Gastroesophageal sphincter (tissue), 4 donors: ENCODE measurements at places on chromosomes 16 and 17.

- no peak for ATAC-seq
Measured at GRCh38 chr16:19186408-19186807, 18.4 kb downstream of the SYT17 start.

- no peak for ATAC-seq
Measured at GRCh38 chr16:73447846-73448245, 399.9 kb upstream of the ZFHX3 start.

DNA sequence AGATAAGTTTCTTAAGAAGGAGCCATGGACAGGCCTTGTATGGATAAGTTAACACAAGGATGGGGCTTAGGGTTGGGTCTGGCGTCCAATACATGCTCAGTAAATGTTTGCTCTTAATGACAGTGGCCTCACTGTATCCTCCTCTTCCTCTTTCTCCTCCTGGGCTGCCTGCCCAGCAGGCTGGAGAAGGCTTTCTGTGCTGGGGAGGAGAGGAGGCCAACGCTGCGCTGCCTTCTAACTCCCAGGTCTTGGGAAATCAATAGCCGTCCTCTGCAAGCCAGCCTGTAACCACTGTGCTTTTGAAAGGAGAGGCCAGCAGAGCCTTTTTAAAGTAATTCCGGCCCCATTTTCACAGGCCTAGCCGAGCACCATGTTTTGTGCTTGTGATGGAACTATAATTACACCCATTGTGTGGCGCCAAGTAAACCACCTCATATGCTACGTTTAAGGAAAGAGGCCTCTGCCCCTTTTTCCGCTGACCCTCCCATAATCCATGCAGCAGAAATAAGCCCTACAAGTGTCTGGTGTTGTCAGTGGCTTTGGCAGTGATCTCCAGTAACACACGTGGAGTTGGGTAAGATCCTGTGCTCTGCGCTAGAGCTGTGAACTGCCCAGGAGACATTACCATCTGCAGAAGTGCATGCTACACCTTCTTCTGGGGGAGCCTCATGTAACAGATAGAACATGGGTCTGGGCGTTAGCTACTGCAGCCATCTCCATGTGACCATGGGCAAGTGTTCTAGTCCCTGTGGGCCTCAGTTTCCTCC lies 368.2 kb downstream of the SNX29 start:
- no peak for ATAC-seq

GRCh38 chr16:62816971-62817519 lies 780.8 kb upstream of the CDH8 start:
- no peak for ATAC-seq

- no peak for ATAC-seq
Measured at GRCh38 chr16:608019-608418, 18.2 kb downstream of the RAB40C start.

DNA sequence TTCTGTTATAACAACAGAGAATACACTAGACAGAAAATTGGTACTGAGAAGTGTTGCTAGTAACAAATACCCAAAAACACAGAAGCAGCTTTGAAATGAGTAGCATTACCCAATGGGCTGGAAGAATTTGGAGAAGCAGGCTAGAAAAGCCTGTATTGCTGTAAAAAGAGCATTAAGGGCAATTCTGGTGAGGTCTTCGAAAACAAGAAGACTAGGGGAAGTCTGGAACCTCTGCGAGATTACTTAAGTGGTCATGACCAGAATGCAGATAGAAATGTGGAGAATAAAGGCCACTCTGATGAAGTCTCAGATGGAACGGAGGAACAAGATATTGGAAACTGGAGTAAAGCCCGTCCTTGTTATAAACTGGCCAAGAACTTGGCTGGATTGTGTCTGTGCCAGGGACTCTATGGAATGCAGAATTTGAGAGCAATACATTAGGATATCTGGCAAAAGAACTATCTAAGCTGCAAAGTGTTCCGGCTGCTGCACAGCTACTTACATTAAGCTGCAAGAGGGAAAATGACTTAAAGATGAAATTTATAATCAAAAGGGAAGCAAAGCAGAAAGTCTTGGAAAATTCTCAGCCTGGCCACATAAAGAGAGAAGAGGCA lies 44.9 kb upstream of the PEMT start:
- ATAC-seq = no peak

DNA sequence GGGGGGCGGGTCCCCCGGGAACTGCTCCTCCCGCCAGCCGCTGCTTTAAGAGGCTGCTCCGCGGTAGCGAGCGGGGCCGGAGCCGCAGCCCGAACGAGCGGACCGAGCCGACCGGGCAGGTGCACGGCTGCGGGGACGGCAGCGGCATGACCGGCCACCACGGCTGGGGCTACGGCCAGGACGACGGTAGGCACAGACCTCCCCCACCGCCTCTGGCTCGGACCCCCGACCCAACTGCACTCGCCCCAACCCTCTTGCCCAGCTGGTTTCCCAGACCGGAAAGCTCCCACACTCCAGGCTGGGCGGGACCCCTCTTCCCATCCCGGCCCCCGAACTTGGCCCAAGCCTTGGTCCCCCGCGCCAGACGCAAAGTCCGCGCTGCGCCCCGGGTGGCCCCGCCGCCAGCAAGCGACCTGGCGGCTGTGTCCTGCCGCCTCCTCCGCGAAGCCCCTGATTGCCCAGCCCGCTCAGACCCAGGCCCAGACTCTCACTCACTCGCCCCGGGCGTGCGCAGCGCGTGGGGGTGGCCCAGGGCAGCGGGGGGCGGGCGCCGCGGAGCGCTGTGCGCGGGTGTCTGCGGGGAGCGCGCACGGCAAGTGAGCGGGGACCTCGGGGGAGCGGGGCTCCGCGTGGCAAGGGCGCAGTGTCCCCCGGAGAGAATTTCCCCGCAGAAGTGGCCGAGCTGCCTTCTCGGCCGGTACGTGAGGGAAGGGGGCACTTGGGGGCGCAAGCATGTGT lies at the start of gene CA7:
CA7 (plus strand) TSS at position 73 of the 738 bp plus-strand sequence; CDS start at position 147, 74 bp downstream.
- no peak for ATAC-seq

DNA sequence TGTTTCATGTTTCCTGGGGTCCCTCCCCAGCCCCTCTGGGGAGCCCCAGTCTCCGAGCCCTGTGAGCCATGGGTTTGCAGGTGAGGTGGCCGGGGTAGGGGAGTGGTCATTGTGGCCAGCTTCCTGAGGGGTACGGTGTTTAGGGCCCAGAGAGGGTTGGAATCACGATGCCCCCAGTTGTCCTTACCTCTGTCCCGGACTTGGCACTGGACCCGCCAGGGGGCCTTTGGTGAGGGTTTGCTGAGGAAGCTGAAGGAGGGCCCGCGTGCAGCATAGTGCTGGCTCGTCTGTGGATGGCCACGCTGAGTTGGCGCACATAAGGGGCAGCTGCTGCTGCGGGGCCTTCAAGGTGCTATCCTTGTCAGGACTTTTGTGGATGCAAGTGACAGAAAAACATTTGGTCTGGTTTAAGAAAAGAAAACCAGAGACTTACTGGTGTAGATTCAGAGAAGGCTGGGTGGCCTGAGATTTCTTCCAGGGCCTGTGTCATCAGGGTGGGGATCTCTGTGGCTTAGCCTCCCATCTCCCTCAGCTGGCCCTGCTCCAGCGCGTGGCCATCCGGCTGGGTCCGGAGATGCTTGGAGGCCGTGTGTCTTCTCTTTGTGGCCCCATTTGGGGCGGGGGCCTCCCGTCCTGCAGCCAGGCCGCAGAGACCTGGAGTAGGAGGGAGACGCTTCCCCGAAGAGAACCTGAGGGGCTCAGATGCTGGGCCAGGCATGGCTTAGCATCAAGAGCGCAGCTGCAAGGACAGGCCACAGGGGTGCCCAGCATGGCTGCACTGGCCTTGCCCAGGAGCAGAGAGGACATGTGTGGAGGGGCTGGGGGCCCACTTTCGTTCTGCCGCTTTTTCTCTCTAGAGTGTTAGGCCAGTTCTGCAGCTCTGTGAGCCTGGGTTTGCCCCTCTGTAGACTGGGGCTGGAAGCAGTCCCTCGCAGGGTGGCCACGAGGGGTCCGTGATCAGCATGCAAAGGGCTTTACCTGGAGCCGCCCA lies 33.7 kb upstream of the NUDT16L1 start:
- no peak for ATAC-seq

- ATAC-seq = no peak
Measured at GRCh38 chr17:47281216-47281615, 27.6 kb downstream of the ITGB3 start.

- no peak for ATAC-seq
Measured at GRCh38 chr16:81627024-81627423, 152.1 kb upstream of the PLCG2 start.

- ATAC-seq = no peak
Measured at GRCh38 chr17:63438092-63439051, 7.7 kb downstream of the CYB561 start.

DNA sequence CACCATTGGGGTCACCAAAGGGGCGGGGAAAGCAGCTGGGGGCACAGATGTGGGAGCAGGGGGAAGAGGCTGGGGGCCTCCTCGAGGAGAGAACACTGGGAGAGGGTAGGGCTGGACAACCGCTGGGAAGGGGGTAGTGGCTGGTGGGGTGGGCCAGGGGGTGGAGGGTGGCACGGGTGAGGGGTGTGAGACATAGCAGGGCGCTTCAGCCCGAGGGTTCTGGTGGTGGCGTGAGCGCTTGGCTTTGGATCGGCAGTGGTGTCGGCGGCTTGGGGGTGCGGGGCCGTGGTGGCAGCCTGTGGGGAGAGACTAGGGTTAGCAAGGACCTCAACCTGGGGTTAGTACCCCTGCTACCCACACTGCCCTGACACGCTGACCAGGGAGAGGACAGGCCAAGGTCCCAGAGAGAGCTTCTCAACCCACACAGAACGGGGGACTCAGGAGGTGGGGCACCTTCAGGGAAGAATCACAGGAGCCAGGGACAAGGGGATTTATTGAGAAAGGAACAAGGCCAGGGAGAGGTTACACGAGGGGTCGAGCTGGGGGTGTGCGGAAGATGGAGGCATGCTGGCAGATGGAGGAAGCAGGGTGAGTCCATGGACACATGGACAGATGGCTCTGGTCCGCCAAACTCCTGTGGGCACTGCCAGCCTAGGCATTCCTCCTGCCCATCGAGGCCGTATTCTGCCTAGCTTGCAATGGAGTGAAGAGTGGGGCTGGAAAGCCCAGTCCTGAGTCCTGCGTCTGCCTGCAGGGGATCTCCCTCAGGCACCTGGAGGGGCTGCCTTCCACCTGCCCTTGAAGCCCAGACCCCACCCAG lies 8.4 kb downstream of the PER1 start:
- no peak for ATAC-seq

DNA sequence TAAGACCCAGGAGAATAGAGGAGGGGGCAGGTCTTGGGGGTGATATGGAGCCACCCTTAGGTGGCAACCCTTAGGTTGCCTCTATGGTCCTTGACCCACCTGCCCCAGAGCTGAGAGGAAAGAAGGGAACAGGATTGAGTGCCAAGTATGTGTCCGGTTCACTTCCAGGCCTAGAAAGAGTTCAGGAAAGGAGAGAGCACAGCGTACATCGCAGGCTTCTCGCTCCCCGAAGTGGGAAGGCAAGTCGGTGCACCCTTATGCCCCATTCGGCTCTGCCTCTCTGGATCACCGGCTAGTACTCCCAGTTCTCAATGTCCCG lies 631 bp downstream of the SP6 start:
- no peak for ATAC-seq

DNA sequence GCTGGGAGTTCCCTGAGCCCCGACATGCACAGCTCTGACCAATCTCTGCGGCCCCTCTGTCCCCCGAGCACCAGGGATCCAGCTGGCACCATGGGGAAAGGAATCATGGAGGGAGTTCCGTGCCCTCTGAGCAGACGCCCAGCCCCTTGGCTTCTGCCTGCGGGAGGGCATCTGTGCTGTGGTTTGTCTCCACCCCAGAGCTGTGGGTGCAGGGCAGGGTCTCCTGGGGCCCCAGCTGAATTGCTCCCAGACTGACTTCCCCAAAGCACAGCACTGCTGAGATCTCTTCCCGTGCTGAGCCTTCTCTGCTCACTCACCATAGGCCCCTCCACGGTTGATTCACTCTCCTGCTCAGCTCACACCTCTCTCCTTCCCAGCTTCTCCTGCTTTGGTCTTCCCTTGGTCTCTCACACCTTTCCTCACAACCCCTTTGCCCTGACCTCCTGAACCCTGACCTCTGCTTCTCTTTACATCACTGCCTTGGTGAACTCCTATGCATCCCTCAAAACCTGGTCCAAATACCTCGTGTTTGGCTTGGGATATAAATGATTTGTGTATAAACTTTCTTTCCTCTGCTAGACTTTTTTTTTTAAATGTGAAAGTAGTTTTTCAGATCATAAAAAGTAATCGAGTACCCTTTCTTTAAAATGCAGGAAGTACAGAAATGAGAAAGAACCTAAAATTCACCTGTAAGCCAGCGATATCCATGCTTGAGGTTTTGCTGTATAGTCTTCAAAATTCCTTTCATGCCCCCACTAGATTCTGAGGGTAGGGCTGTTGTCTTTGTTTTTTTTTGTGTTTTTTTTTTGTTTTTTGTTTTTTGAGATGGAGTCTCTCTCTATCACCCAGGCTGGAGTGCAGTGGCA lies 265.3 kb downstream of the SEC14L1 start:
- no peak for ATAC-seq
